Calu3 (cell line): ENCODE measurements at places on chromosomes 16 and 17. TPM values are rescaled to one million over a fixed set of nuclear protein-coding genes. Genes with fewer than 3 reads are reported as not detected.

DNA sequence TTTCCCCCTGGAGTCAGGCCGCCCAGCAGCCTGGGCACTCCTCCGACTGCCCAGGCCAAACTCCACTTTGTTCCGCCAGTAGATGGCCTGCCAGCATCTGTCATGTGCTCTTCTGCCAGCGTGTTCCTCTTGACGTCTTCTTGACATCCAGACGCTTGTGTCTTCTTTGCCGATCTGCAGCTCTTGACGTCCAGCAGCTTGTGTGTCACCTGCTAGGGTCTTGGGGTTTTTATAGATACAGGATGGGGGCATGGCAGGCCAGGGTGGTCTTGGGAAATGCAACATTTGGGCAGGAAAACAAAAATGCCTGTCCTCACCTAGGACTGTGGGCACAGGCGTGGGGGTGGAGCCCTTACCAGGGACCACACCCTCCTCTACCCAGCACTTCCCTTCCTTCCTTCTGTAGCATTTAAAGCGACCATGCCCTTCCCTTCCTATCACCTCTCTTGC is 88.7 kb downstream of the BMERB1 start:
- peaks cover 11% of the 10 kb centered on the region for H3K4me1 ChIP-seq
- H3K27me3 ChIP-seq: no peaks in the 10 kb centered on the region
- no peak overlapping the region for H3K27ac ChIP-seq
- H3K36me3 ChIP-seq: no peaks in the 10 kb centered on the region

DNA sequence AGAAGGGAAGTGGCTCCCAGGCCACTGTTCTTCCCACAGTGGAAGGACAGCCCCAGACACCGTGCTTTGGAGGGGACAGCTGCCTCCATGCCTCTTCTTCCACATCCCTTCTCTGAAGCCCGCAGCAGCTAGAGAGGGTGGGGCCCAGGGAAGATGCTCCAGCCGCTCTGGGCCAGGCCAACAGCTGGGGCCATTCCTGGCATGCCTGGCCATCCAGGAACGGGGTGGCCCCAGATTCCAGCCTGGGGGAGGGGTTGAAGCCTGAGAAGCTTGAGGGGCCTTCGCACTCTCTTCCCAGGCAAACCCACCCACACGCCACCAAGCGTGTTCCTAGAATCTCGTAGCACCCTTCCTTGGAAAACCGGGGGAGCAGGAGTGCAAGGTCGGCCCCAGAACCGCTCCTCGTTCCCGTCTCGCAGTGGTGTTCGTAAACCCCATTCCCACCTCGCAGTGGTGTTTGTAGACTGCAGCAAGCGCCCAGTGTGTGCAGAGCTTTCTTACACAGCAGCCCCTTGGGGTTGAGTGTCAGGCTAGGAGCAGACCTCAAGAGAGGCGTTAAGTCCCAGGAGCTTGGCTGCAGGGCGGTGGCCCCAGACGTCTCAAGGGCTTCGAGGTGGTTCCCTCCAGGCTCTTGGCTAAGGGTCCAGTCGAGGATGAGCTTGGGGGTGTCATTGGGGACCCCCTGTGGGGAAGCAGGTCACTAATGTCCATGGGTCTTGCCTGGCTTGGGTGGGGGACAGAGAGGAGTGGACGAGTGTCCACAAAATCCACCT is 2.7 kb downstream of the CDH15 start:
- H3K4me1 ChIP-seq: peaks cover 10% of the 10 kb centered on the region
- H3K27ac ChIP-seq: no peak overlapping the region
- H3K4me3 ChIP-seq: no peak overlapping the region
- peaks cover 15% of the 10 kb centered on the region for H3K36me3 ChIP-seq

DNA sequence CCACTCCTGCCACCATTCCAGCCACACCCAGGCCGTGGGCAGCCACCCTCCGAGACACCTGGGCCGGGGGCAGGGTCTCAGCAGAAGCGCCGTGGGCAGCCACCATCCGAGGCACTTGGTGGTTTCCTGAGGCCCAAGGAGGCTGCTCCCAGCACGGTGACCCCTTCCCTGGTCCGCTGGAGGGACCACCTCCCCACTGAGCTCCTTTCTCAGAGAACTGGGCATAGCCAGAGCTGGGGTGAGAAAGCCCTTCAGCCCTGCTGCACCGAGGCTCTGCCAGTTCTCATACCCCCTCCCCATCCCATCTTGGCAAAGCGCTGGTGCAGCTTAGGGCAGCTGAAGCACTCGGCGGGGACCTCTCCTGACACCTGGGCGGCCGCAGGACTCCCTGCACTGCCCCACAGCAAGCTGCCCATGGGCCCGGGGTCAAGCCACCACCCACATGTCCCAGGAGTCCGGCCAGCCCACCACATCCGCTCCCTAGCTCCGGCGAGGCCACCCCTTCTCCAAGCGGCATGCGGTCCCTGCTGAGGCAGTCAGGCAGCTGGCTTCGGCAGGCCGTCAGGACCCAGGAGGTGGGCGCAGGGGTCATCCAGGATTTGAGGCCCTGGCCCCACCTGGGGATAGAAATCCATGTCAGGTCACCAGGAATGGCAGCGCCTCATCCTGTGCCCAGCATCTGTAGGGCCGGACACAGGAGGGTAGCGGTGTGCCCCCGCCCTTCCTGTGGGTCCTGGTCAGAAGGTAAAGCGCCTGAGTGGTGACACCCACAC is 1.3 kb upstream of the CYBA start:
- no peaks in the 10 kb centered on the region for H3K27me3 ChIP-seq
- peaks cover 98% of the 10 kb centered on the region for H3K36me3 ChIP-seq
- peaks cover 25% of the 10 kb centered on the region for H3K4me1 ChIP-seq
- DNase-seq: no peak
- peak overlapping the region; percentile 91 for H3K4me3 ChIP-seq

The FNDC8 gene
- total RNA-seq: not detected in 2 replicates

- H3K36me3 ChIP-seq: peaks cover 17% of the 10 kb centered on the region
- no peak overlapping the region for H3K4me3 ChIP-seq
- H3K4me1 ChIP-seq: peaks cover 12% of the 10 kb centered on the region
Observed at GRCh38 chr17:81727324-81728031, 15.4 kb downstream of the SLC25A10 start.

GRCh38 chr16:89473791-89474414 is 16.5 kb downstream of the ANKRD11 start:
- H3K27me3 ChIP-seq: no peaks in the 10 kb centered on the region
- peaks cover 72% of the 10 kb centered on the region for H3K4me1 ChIP-seq
- no peak overlapping the region for H3K27ac ChIP-seq
- DNase-seq: no peak

- H3K4me1 ChIP-seq: no peaks in the 10 kb centered on the region
- H3K4me3 ChIP-seq: no peak overlapping the region
- H3K36me3 ChIP-seq: no peaks in the 10 kb centered on the region
- peaks cover 100% of the 10 kb centered on the region for H3K27me3 ChIP-seq
- DNase-seq: no peak
- no peak overlapping the region for H3K27ac ChIP-seq
Observed at GRCh38 chr17:77905266-77905665, 53.2 kb upstream of the TNRC6C start.

The SSH2 gene
- total RNA-seq: 21.9 and 22.9 TPM in 2 replicates

The CAPNS2 gene
- not detected in 2 replicates for total RNA-seq

DNA sequence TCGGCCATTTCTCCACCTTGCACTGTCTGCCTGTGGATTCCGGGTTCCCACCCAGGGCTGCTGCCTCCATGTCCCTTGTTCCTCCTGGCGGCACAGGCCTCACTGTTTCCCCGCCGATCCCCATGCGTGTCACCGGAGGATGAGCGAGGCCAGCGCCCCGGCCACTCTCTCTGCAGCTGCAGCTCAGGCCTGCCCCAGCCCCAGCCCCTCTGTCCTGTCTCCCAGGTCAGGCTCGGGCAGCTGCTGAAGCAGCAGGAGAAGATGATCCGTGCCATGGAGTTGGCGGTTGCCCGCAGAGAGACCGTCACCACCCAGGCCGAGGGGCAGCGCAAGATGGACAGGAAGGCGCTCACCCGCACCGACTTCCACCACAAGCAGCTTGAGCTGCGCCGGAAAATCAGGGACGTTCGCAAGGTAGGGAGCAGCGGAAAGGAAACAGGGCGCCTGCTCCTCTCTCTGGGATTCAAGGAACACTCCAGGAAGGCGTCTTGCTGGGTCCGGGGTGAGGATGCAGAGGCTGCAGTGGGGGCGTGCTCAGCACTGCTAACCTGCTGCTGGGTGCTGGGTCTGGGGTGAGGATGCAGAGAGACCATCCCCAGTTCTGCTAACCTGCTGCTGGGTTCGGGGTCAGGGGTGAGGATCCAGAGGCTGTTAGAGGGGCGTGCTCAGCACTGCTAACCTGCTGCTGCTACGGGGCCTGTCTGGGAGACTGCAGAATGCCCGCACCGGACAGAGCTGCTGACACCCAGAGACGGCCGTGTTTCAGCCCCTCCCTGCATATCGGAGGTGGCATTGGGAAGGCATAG is 6.1 kb upstream of the GAA start:
- peaks cover 23% of the 10 kb centered on the region for H3K27me3 ChIP-seq
- no peaks in the 10 kb centered on the region for H3K36me3 ChIP-seq
- H3K4me3 ChIP-seq: no peak overlapping the region
- H3K4me1 ChIP-seq: no peaks in the 10 kb centered on the region
- no peak for DNase-seq
- H3K27ac ChIP-seq: no peak overlapping the region

The CES5A gene
- not detected in 2 replicates for total RNA-seq

The TBC1D3 gene
- total RNA-seq: not detected in 2 replicates

The OTOA gene
- 0.40 TPM in 1 of 2 replicates, not detected in the other for total RNA-seq

DNA sequence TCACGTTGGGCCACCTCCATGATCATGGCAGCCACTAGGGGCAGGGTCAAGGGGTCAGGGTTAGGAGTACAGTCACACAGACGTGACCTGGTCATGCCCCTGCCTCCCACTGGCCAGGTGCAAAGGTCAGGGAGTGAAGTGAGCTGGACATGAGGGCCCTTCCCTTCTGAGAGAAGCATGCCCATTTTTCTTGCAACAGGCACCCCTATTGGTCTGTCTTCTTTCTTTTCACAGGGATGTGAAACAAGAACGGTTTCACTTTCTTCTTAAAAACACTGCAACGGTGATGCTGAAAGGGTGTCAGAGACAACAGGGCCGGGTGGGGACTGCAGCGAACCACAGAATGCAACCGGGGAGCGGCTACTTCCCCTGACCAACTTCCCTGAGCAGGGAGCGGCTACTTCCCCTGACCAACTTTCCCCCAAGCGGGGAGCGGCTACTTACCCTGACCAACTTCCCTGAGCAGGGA is 52.1 kb upstream of the DOC2B start:
- H3K36me3 ChIP-seq: no peaks in the 10 kb centered on the region
- H3K27ac ChIP-seq: no peak overlapping the region
- no peaks in the 10 kb centered on the region for H3K4me1 ChIP-seq
- H3K4me3 ChIP-seq: no peak overlapping the region
- DNase-seq: no peak

- no peak for DNase-seq
- peaks cover 55% of the 10 kb centered on the region for H3K4me1 ChIP-seq
- H3K27me3 ChIP-seq: no peaks in the 10 kb centered on the region
- no peak overlapping the region for H3K4me3 ChIP-seq
- peaks cover 54% of the 10 kb centered on the region for H3K36me3 ChIP-seq
- no peak overlapping the region for H3K27ac ChIP-seq
Observed at GRCh38 chr17:77352441-77352840, 211.7 kb downstream of the SEC14L1 start.

The TPSAB1 gene
- not detected in 2 replicates for total RNA-seq

The ZNF267 gene
- total RNA-seq: 31.3 and 34.6 TPM in 2 replicates

DNA sequence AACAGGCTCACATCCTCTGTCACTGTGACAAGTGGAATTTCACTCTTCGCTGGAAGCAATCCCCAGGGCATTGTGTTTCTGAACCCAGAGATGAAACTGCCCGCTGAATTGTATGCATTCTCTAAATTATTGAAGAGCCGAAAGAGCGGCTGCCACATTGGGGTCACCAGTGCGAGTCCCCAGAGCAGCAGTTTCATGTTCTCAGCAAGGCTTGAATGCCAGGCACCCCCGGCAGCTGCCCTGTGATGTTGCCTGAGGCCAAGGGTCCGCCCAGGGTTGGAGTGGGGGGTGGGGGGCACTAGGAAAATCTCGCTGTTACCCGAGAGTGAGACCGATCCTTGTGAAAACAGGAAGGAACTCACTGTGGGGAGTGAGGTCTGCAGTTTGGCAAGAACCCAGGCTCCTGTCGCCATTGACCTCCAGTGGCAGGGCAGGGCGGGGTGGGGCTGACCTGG is 20.7 kb upstream of the BCAR1 start:
- peaks cover 8% of the 10 kb centered on the region for H3K36me3 ChIP-seq
- no peaks in the 10 kb centered on the region for H3K27me3 ChIP-seq
- H3K27ac ChIP-seq: no peak overlapping the region
- DNase-seq: no peak
- H3K4me1 ChIP-seq: peaks cover 26% of the 10 kb centered on the region

DNA sequence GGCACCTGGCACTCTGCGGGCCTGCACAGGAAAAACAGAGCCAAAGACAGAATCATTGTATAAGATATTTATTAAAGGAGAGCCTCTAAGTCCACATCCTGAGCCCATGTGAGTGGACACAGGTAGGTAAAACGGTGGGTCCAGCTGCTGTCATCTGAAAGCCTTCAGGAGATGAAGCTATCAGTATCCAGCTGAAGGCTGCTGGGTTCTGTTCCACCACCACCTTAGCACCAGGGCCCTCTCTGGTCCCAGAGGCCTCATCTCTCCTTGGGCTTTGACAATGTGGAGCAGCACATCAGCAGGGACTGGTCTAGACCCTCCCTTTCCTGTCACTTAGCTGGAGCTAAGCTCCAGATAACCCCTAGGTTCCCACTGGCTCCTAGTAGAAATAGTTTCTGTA is 7.3 kb downstream of the TMEM106A start:
- H3K36me3 ChIP-seq: peaks cover 22% of the 10 kb centered on the region
- H3K27me3 ChIP-seq: no peaks in the 10 kb centered on the region
- H3K4me1 ChIP-seq: no peaks in the 10 kb centered on the region
- H3K27ac ChIP-seq: no peak overlapping the region
- no peak for DNase-seq

DNA sequence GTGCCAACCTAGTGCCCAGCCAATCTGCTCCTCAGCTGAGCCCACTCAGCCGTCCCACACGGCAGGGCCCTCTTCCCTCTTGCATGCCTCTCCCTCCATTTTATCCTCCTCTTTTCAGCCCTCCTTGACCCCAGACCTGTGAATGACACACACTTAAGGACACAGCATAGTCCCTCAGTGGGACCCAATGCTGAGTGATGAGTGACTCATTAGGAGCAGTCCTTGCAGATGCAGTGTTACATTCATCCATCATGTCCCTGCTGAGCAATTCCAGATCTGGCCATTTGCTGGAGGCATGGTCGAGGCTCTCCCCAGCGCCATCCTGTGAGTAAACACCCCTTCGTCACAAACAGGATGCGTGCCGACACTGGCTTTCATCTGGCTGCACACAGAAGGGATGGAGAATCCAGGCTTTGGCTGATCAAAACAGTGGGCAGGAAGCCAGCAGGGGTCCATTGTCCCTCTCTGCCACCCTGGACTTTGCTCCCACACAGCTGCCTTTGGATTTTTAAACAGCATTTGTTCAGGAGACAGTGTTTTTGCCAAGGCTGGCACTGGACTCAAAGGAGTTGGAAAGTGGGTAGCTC is 122.6 kb downstream of the AXIN2 start:
- H3K4me3 ChIP-seq: no peak overlapping the region
- DNase-seq: no peak
- H3K4me1 ChIP-seq: no peaks in the 10 kb centered on the region
- no peak overlapping the region for H3K27ac ChIP-seq
- peaks cover 39% of the 10 kb centered on the region for H3K27me3 ChIP-seq

DNA sequence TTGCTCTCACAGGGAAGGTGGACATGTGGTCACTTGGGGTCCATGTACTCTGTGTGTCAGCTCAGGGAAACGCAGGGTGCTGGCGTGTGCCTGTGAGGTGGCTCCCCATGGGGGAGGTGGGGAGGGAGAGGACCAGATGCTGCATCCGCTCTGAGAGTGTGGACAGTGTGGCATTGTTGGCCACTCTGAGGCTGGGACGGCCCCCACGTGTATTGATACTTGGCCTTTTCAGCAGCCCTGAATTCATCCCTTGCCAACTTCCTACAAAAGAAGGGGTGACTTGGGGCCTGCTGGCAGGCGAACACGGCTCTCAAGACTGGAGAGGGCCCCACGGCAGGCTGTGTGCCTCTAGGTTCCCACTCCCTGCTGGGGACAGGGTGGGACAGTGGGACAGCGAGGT is 120.1 kb downstream of the RAB11FIP4 start:
- H3K27ac ChIP-seq: no peak overlapping the region
- no peaks in the 10 kb centered on the region for H3K4me1 ChIP-seq
- H3K36me3 ChIP-seq: no peaks in the 10 kb centered on the region
- H3K4me3 ChIP-seq: no peak overlapping the region
- DNase-seq: no peak
